ENCODE measurements at places on chromosomes 6 and 20. TPM values are rescaled to one million over a fixed set of nuclear protein-coding genes. Genes with fewer than 3 reads are reported as not detected.

DNA sequence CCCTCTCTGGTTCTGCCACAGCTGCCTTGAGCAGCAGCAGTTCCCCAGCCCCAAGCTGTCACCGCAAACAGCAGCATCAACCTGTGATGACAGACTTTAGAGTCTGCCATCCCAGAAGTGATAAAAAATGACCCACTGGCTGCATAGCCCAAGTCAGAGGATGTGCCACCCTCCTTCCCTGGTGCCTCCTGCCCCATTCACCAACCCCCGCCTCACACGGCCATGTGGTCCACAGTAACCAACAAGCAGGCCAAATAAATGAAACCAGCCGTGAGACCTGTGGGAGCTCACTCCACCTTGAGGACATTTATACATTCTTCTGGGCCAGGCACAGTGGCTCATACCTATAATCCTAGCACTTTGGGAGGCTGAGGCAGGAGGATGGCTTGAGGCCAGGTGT lies 98.2 kb downstream of the PRND start:
- no peak for DNase-seq

TINAG gene
- total RNA-seq, result 0.41 TPM

GRCh38 chr6:15956205-15957106 lies 172.4 kb upstream of the MYLIP start:
- no peak for DNase-seq

GRCh38 chr6:163651915-163652668 lies 237.6 kb downstream of the QKI start:
- no peak for DNase-seq

- DNase-seq, result no peak
These were observed 3.2 kb downstream of the HMGA1 start for GRCh38 chr6:34239893-34240292.
